CD4-positive, alpha-beta T cell treated with Interferon gamma for 1 hour (primary cell): ENCODE measurements at places on chromosomes 5 and 9.

GRCh38 chr5:113124265-113124664 lies 147.7 kb downstream of the DCP2 start:
- DNase-seq = no peak

GRCh38 chr5:8848366-8848765 lies 697.5 kb downstream of the SEMA5A start:
- DNase-seq = no peak

- DNase-seq = no peak
Observed at GRCh38 chr5:141532726-141533125, 43.8 kb downstream of the PCDHGC5 start.

DNA sequence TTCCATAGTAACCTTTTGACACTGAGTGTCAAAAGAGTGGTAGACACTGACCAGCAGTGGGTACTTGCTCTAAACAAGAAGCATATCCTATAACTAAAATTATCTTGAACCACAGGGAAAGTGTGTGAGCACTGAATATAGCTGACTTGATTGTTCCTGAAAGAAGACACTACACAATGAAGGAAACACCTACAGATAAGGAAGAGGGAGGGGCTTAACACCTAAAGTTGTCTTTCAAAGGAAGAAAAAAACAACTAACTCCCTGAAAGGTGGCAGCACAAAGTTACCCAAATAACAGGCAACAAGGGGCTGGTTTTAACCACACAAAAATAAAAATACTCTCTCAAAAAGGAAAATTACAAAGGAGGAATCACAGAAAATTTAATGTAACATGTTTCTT lies 6.6 kb downstream of the ELAVL2 start:
- DNase-seq = no peak

DNA sequence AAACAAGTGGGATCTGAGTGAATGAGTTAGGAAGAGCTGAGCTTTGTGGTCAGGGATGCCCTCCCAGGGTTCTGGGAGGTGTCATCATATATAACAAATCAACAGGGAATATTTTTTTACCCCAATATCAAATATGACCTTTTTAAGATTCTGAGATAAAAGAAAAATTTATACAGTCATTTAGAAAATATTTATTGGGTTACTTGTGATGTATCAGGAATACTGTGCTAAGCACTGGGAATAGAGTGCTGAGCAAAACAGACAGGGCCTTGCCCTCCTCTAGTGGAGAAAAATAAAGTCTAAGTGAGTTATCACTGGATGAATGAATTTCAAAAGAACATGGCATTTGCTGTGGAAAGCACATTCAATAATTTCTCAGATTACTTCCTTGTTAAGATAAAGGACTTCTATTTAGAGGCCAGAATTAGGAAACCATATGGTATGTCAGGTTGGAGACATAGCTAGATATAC lies 102.9 kb downstream of the BOD1 start:
- DNase-seq = no peak

DNA sequence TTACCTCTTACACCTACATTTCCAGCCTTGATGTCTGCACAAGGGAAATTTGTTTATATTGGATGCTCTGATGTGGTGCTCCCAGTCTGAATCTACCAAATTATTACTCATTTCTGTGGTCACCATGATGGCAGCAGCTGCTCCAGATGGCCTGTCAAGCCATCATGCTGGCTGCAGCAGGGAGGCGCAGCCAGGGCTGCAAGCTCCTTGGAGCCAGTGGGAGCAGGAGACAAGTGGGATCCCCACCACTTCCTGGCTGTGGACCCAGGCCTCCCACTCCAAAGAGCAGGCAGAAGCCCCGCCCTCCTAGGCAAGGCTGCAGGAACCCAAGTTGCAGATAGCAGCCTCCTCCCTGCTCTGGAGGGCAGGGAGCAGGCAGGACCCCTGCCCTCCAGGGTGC lies 241.1 kb upstream of the ATP10B start:
- DNase-seq = no peak

DNA sequence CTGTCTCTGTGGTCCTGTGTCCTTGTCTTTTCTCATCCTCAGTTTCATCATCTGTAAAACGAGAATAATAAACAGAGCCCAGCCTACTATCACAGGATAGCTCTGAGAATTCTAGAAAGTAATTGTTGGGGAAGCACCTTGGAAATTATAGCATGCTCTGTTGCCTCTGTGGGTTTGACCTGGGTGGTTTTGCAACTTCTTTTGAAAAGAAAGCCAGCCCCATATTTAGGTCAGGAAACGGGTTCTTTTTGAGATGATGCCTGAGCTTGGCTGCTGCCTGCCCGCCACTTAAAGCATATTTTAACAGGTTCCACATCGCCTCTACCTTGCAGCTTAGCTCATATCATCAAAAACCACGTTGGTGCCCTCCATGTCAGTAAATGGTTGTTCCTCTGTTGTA lies 111.1 kb downstream of the TLR4 start:
- no peak for DNase-seq
